ENCODE measurements at places on chromosomes 11 and 22.

GRCh38 chr11:69435161-69435986 lies 46.1 kb upstream of the LINC01488 start:
- DNase-seq: no peak

DNA sequence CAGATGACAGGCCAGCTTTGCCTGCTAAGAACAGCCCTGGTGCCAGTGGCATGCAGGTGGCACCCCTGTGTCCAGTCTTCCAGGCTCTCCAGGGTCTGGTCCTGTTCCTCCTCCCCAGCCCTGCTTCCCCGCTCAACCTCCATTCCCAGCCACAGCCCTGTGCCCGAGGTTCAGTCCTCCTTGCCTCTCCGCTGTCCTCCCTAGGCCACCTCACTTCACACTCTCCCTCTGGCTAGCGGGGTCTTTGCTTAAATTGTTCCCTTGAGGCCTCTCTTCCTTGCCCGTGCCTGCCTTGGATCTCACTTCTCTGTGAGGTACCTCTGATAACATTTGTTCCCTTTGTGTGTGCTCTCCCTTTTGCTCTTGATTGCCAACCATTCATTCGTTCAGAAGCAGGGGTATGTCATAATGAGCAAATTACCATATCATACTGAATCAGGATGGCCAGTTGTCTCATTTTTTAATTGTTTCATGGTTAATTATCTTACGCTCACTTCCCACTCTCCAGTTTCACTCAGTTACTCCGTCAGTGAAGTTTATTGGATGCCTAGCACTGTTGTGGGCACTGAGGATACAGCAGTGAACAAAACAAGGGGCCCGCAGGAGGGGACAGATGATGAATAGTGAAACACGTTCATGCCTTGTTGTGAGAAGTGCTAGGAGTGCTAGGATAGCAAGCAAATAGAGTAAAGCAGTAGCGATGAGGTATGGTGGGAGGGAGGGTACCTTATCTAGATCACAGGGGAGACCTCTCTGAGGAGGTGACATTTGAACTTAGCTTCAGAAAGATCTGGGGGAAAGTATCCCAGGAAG lies 7.4 kb downstream of the BMAL1 start:
- no peak for DNase-seq

GRCh38 chr11:79940165-79940564 lies 499.3 kb upstream of the TENM4 start:
- no peak for DNase-seq

DNA sequence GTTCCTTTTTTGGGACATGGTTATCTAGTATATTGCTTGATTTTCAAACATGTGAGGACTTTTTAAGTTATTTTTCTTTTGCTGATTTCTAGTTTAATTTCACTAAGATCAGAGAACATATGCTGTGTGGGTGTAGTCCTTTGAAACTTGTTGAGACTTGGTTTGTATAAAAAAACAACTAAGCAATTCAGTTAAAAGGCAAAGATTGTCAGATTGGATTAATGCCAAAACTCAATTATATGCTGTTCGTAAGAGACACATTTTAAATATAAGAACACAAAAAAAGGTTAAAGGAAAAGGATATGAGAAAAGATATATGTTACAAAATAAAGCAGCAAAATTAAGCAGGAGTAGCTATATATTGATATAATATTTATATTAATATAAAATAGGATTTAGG lies 17.8 kb upstream of the RRM1 start:
- DNase-seq: no peak

DNA sequence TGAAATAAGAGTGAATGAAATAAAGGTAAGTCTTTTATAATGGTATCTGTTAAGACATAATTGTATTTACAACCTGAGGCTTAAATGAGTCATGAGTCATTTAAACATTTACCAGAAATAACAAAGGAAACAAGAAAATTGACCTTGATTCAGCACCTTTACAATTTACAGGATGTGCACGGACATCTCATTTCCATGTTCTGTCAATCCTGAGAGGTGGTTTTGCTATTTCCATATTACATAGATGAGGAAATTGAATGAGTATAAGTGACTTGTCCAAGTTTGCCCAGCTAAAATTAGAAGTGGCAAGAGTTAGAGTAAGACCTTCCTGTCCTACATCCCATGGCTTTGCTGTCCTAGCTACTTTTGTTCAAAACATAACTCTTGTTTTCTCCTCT lies 89.1 kb downstream of the TRIM44 start:
- DNase-seq: no peak

- no peak for DNase-seq
Observed at GRCh38 chr11:33722590-33723234, 13.5 kb downstream of the CD59 start.

DNA sequence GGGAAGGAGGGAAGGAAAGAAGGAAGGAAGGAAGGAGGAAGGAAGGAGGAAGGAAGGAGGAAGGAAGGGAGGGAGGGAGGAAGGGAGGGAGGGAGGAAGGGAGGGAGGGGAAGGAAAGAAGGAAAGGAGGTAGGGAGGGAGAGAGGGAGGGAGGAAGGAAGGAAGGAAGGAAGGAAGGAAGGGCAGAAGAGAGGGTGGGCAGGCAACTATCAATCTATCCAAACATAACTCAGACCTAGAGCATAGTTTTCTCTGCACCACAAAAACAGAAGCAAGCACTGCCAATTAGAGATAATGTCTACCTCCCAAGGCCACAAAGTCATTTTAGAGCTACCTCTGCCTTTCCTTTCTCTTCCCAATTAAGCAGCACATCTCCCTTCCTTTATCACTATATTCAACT lies 109.1 kb downstream of the ETS1 start:
- no peak for DNase-seq

DNA sequence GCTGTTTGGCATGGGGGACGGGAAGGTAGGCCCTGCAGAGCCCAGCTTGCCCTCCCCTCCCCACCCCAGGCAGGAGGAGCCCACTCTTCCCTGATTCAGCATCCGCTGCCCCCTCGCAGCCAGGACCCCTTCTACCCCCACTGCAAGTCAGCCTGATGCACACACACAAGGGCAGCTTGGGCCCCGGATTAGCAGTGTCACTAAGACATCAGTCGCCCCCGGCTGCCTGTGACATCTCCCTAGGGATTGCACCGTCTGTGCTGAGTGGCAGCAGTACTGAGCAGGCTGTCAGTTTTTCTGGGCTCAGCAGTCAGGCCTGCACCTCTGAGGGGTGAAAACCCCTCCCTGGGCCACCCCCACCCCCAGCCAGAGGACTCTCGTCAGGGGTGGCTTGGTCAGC lies 30.4 kb upstream of the SYT7 start:
- no peak for DNase-seq

GRCh38 chr11:112748252-112748651 lies 213.0 kb upstream of the NCAM1 start:
- DNase-seq: no peak

- no peak for DNase-seq
Observed at GRCh38 chr11:116177521-116178210, 595.1 kb downstream of the BUD13 start.

GRCh38 chr11:65225279-65226102 lies 36.3 kb upstream of the POLA2 start:
- peak; percentile 59 for DNase-seq

- DNase-seq: no peak
Observed at GRCh38 chr22:31137721-31138120, 2.6 kb downstream of the PLA2G3 start.

DNA sequence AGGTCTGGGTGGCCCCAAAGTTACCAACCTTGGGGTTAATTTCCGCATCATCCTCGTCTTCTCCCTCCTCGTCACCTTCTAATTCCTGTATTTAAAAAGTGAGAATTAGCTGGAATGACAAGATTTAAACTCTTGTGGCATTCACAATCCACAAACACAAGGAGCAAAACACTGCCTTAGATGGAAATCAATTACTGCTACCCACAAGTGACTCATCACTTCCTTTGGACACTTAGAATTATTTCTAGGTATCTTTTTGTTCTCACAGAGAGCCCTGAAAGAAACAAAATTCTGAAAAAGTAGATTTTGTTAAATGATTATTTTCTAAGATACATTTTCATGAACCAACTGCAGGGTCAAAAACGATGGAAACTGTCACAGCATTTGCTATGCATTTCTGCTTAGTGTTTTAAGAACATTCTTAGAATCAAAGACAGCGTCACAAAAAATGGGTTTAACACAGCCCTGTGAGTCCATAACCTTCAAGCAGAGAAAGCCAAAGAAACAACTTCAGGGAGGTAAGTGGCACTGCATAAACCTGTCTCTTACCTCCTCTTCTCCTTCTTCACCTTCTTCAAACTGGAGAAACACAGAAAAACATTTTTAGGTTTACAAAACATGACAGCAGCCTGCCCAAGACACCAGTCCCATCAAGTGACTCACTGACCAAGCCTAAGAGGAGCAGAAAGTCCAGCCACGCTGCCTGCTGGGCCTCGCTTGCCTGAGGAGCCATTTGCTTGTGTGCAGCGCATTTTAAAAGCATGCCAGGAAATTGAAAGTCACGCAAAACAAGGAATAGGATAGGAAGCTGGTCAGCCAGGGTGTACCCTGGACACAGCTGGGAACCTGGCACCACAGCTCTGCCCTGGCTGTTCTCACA lies 22.3 kb upstream of the PHLDA2 start:
- no peak for DNase-seq

DNA sequence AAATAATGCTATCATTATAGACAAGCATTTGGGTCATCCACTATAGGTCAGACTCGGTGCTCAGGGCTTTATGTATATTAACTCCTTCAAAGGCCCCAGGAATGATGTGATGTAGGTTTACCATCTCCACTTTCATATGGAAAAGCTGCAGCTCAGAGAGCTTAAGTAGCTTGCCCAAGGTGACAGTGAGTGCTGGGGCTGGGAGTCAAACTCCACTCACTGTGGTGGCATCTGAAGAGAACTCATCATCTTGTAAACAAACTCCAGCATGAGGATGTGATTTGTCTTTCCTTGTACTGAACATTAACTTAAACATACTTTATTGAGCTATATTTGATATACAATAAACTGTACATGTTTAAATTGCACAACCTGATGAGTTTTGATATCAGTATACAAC lies 25.4 kb downstream of the TENM4 start:
- no peak for DNase-seq

DNA sequence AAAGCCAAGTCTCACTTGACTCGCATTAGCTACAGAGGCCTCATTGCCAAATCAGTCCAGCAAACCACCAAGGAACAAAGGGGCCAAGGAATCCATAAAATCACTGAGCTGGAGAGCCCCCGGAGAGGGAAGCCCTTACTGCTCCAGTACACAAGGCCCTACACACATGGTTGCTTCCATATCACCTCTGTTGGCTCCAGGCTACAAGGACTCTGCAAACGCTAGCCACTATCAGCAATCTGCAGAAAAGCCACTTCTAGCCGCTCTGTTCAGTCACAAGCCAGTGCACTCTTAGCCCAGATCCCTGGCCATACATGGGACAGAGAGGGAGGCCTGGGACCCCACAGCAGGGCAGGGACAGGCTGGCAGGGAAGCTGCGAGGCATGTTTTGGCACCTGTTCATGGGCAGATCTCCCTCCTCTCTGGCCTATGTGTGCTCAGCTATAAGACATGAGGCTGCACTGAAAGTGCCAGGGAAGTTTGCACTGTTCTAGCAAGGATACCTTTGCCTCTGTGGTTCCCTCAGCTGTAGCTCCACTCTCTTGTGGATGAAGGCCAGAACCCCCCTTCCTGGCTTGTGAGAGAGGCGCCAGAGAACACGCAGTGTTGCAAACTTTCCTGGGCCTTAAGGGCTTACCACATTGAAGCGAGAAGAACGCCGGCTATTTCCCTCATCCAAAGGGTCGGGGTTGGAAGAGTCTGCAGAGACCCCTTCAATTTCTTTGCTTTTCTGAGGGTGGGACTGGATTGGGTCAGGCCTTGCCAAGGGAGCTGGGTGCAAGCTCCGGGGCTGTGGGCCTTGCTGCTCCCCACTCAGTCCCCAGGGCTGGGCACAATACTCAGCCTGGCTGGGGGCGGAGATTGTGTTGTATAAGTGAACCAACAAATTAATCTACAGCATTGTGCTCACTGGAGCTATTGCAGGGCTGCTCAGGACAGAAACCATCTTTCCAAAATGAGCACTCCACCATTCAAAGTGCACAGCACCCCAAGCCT lies 108.7 kb upstream of the PITPNB start:
- DNase-seq: no peak

DNA sequence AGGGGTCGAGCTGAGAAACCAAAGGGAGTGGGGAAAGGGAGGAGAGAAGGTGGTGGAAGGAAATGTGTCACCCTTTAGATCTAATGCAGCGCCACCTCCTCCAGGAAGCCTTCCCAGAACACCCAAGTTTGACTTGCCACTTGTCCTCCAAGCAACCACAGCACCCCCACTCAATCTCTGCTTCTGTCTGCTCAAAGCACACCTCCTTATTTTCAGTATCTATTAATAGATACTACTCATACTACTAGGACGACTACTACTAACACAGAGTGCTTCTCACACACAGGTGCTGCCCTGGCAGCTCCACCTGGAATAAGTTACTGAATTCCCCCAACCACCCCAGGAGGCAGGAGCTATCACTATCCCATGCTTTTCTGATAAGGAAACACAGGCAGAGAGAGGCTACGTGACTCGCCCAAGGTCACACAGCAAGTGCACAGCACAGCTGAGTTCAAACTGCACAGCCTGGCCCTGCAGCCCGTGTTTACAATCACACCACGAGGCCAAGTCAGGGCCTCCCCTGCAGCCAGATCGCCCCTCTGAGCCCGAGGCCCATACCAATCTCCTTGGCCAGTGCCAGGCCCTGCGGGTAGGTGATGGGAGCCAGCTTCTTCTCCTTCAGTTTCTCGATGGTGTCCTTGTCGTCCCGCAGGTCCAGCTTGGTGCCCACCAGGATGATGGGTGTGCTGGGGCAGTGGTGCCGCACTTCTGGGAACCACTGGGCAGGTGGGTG lies 13.2 kb downstream of the RAC2 start:
- DNase-seq: no peak

DNA sequence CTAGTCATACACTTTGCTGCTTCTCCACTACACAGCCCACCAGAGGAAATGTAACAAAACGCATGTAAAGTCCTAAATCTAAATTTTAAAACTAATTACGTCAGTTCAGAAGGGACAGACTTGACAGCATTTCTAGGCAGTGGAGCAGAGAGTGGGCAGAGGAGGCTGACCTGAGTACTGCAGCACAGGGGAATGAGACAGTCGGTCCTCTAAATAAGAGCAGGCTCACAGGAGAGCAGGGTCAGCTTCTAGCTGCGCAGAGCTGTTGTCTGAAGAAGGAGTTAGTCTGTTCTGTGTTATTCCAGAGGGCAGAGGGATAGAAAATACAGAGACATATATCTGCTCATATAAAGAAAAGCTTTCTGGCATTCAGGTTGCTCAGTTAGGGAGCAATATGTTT lies 40.3 kb downstream of the JHY start:
- DNase-seq: no peak

GRCh38 chr11:102237096-102237735 lies 80.1 kb upstream of the BIRC3 start:
- DNase-seq: no peak
